ENCODE measurements at places on chromosomes 7 and 10. TPM values are rescaled to one million over a fixed set of nuclear protein-coding genes. Genes with fewer than 3 reads are reported as not detected.

CALCR gene
- total RNA-seq, result not detected

KDM7A gene
- total RNA-seq, result 1.2 TPM

AS3MT gene
- total RNA-seq, result 0.45 TPM

NUTM2E gene
- total RNA-seq, result 0.05 TPM

ITPRID1 gene
- not detected for total RNA-seq

MYL10 gene
- not detected for total RNA-seq

ABCB4 gene
- 15.0 TPM for total RNA-seq

ALOX5 gene
- total RNA-seq, result not detected

PHKG1 gene
- 0.21 TPM for total RNA-seq

DNA sequence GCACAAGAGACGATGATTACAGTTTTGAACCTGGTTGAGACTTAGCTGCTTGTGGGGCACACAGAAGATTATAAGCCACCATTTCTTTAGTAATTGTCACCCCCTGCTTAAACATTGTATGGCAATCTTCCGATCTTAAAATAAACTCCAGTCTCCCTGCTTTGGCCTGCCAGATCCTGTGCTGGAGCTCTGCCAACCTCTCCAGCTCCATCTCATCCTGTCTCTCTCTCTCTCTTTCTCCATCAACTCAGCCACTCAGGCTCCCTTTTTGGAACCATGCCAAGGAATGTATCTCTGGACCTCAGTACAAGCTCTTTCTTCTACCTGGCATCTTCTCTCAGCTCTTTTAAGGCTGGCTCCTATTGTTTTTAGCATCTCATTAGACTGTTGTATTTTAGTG, 1053.2 kb downstream of the REEP3 start:
- no peak for DNase-seq

DNA sequence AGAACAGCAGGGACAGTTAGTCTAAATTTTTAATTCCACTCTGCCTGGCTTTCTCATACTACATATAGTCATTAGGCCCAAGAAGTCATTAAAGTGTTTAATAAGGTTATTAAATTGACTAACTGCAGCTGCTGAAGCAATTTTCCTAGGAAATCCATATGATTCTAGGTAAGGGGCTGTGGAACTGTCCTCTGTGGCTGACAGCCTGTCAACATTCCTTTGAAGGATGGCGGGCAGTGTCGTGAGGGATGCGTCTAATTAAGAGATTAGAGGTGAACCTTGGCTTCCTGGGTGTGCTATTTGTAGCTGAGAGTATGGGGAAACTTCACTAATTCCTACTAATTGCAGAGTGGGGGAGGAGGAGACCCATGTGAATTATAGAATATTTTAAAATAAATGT, 64.6 kb downstream of the SNX10 start:
- DNase-seq, result no peak

- DNase-seq, result no peak
Measured at GRCh38 chr10:22626784-22627183, 87.6 kb downstream of the PIP4K2A start.

GRCh38 chr7:127683776-127684681, 32.0 kb downstream of the SND1 start:
- DNase-seq, result no peak

DNA sequence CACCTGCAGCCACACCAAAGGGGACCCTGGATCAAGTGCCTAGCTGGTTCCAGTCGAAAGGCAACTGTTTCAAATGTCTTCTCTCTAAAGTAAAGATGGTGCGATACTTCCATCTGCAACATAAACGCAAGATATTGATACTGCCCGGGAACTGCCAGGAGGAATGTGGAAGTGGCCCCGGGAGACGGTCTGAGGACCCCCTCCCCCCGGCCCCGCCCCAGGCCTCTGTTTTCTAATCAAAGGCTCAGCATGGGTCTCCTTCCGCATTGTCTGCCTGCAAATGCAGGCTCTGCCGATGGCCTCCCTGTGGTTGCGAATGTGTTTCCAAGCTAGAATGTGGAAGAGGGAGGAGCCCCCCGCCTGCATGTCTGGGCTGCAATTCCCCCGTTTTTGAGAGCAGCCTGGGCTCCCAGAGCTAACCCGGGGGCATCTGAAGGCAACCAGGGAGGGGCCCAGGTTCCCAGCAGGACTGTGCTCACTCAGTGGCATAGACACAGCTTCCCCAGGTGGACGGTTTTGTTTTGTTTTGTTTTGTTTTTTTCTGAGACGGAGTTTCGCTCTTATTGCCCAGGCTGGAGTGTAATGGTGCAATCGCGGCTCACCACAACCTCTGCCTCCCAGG, 223.9 kb upstream of the PPP2R2D start:
- DNase-seq, result no peak

DNA sequence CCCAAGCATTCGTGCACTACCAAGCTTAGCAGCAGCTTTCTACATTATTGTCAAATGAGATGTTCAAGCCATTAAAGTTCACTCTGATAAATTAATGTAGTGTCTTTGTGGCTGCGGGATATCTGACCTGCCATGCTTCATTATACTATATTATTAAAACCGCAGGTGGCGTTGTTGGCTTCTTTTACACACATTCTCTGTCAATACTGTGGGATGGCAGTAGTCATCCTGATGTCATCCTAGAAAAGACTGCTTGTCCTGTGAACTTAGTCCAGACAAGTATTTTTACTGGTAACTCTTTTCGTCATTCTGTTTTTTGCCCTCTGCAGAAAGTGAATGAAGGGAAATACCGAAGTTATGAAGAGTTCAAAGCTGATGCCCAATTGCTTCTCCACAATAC, 103.9 kb downstream of the ZMYND11 start:
- DNase-seq, result no peak

- DNase-seq, result peak; percentile 69
Measured at GRCh38 chr10:3805201-3805790, 20.3 kb upstream of the KLF6 start.

GRCh38 chr7:75740846-75741497, 2.2 kb upstream of the HIP1 start:
- DNase-seq, result no peak

DNA sequence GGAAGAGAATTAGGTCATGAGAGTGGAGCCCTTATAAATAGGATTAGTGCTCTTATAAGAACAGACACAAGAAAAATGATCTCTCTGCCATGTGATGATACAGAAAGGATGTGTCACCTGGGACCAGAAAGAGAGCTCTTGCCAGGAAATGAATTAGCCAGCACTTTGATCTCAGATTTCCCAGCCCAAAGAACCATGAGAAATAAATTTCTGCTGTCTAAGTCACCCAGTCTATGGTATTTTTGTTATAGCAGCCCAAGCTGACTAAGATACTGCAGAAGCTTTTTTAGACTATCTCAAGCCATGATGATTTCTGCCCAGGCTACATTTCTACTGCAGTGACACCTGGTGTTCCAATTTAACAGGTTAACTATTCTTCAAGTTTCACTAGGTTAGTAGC, 84.8 kb downstream of the RSU1 start:
- DNase-seq, result no peak

GRCh38 chr7:29969738-29970137, 19.9 kb downstream of the SCRN1 start:
- no peak for DNase-seq

DNA sequence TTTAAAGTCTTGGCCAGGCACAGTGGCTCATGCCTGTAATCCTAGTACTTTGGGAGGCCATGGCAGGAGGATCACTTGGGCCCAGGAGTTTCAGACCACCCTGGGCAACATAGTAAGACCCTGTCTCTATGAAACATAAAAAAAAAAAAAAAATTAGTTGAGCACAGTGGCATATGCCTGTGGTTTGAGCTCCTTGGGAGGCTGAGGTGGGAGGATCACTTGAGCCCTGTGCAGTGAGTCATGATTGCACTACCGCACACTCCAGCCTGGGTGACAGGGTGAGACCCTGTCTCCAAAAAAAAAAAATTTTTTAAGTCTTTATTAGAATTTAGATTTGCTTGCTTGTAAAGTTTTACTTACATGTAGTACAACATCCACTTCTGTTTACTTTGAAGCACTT, 14.0 kb downstream of the WNT2 start:
- no peak for DNase-seq

DNA sequence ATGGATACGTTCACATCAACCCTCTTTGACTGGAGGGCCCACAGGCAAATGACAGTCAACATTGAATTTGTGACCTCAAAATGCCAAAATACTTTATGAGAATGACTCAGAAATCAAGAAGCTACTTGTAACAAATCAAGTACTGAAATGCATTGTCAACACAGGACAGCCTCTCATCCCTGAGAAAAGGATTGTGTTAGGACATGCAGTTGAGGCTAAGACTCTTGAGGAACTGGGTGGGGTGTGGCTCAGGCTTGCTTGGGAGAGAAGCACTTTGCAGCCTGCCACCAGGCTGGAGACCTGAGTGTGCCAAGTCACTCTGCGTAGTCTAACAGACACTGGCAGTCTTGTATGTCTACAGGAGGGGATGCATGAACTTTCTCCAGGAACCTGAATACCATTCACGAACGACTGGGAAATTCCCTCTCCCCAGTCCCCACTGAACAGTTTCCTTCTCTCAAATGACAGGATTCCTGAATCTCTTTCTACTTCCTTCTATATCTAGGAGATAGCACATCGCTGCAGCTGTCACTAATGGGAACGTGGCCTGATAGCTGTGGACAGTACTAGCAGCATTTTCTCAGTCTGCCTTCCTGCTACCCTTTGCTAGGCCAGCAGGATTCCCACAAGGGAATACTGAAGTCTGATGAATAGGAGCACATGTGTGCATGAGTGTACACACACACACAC, 3.3 kb upstream of the SMO start:
- DNase-seq, result no peak

Data from SJSA1 (cell line).